Urinary bladder (tissue), 4 donors: ENCODE measurements at places on chromosomes 6 and 20. TPM values are rescaled to one million over a fixed set of nuclear protein-coding genes. Genes with fewer than 3 reads are reported as not detected.

DNA sequence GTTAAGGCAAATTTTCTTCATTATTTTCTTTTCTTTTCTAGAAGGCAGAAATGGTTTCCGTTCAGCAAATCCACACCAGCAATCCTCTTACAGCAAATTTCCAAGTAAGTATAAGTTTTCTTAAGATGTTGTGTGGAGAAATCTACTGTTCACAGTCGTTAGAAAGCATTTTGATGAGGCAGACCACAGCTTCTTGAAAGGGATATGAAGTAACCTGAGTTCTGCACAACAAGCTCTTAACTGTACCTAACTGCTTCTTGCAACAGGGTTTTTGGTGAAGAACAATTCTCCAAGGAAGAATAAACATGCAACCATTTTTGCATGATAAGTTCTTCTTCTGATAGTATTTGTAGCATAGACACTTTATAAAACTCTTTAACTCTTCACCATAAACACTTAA, 45.3 kb upstream of the STXBP5 start:
- no peak for DNase-seq

DNA sequence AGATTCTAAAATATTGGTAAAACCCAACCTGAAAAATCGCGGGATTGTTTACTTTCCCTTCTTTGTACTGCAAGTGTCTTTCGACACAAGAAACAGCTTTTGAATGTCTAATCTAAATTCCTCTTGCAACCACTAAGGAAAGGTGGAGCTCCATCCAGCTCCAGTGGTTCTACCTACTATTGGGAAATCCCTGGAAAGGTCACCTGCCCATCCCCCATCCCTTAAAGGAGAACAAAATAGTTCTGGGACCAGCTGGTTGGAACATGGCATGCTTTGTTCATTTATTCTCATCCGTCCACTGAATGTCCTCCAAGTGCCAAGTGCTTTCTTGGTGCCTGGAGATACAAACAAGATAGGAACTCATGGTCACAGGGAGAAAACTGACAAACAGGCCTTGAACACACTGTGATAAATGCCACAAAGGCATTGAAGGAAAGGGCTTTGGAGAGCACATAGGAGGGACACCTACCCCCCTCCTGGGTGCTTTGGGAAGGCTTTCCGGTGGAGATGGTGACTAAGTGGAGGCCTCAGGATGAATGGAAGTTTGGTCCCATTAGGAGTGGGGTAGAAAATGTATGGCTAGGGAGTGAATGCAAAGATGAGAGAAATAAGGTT, 2.3 kb upstream of the CITED2 start:
- DNase-seq: no peak

DNA sequence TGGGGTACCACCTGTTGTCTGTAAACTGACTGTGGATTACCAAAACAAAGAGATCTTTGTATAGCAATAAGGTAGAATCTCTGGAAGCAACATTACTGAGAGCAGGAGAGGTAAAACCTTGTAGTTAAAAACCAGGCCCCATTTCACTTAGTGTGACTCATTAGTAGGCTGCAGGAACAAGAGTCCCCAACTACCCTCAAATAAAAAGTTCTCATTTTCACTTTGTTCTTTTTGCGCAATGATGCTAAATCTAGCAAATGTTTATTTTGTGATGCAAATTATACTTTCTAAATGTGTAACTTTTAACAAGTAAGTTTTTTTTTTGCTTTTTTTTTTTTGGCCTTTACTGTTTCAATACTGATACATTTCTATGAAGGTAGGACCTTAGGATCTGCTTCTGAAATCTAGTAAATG, 67.1 kb downstream of the ESF1 start:
- DNase-seq: no peak

- DNase-seq: no peak
These were observed 165.7 kb upstream of the RNF217 start for GRCh38 chr6:124796464-124796970.

- no peak for DNase-seq
These were observed 169.5 kb downstream of the SLC24A3 start for GRCh38 chr20:19381947-19382346.

DNA sequence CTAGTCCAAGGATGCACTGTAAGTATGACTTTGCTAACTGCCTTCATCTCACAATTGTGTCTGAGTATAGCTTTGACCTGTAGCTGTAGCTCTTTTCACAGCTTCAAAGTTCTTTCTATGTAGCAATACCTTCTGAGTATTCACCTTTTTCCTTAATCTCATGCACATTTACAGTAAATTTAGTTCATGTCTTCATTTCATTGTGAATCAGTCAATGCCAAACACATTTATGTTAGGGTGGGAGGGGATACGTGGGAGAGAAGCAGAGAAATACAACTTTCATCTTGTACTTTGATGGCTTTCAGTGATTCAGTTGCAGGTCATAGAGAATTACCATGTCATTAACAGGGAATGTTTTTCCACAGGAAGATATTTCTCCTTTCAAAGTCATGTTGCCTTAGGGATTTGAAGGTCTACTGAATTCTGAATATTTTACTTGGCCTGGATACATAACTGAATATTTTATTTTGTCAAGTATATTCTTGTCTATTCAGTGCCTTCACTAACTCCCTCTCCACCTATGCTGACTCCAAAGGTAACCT, 119.2 kb downstream of the TINAG start:
- DNase-seq: no peak

The ERVFRD-1 gene
- 0.22 TPM for polyA plus RNA-seq

The CST4 gene
- polyA plus RNA-seq: not detected
